Kidney (tissue), 22 donors: ENCODE measurements at places on chromosomes 7 and 10.
A peak's percentile ranks its signal among the peaks of the same experiment; 100 is the strongest.

DNA sequence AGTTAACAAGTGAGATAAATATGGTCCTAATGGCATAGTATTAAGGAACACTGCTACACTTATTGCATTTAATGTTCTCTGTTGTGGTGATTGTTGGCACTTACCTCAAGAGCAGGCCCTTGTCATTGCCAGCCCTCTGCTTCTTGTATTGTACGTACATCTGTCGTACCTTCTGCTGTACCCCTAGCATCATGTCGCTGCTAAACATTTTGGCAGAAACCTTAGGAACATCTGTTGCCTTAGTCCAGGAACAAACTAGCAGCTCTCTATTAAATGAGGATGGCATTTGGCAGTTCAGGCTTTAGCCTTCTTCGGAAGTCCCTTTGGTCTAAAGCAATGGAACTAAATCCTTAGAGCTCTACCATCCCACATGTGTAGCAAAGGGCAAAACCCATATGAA, 47.6 kb downstream of the PRKG1 start:
- no peak for DNase-seq

DNA sequence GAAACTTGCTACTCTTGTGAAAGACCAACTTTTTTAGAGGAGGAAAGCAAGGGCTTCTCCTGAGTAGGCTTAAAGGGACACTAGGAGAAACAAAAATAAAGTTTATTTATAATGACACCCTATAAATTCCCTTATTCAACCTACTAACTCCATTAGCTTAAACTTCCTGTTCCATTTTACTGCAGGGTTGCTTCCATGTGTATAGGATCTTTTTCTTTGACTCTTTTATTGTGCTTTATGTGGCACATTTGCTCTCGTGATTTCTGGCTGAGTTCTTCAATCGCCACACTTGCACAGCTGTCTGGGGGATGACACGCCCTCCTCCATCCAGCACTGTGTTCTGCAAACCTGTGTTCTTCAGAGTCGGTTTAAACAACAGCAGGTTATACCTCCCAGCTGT, 225.7 kb upstream of the NPVF start:
- peak; percentile 55 for DNase-seq

DNA sequence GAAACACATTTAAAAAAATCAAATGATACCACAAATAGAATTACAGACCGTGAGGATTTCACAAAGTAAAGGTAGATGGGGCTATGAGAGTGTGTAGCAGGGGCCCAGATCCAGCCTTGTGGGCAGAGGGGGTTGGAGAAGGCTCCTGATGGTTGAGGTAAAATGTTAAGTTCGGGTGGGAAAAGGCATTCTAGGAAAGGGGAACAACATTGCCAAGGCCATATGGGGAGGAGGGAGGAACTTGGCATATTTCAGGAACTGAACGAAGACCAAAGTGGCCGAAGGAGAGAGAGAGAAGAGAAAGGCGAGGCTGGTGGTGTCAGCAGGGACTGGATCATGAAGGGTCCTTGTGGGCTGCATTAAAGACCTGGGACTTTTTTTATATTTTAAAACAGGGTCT, 98.9 kb downstream of the CARD11 start:
- DNase-seq: no peak

GRCh38 chr7:122764020-122764419, 61.3 kb upstream of the RNF148 start:
- DNase-seq: no peak

DNA sequence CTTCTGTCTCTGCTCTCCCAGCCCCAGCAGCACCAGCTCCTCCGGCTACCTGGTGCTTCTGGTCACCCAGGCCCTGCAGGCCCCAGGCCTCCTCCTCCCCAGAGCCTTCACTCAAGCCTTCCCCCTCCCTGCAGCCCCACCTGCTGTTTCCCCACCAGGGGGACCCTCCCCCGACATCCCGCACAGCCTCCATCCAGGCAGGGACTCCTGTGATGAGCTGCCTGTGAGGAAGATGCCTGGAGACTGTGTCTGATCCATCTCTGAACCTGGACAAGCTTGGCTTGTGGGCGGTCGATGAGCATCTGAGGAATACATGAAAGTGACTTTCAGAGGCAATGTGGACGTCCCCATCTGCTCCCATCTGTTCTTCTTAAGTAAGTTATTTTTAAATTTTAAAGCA, 45.0 kb downstream of the RAMP3 start:
- no peak for DNase-seq

DNA sequence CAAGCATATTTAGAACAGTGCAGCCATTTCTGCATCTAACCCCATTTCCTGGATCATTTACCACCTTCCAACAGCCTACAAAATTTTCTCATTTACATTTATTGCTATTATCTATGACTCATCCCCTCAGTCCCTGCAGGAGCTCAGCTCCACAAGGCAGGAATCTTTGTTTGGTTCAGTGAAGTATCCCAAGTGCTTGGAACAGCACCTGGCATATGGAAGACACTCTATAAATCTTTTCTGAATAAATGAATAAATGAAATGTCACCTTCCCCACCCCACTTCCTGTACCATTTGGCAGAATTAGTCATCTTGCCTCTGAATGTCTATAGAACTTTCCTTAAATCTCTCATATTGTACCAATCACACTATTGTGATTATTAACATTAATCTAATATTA, 110.7 kb downstream of the HIP1 start:
- DNase-seq: no peak

GRCh38 chr7:139876622-139877283, 47.7 kb downstream of the TBXAS1 start:
- no peak for DNase-seq

- DNase-seq: no peak
Observed at GRCh38 chr7:144818511-144818910, 17.3 kb downstream of the TPK1 start.

- peak; percentile 33 for DNase-seq
Observed at GRCh38 chr10:98262571-98262970, 5.4 kb downstream of the LOXL4 start.

- DNase-seq: no peak
Observed at GRCh38 chr7:157008206-157009169, 2.0 kb downstream of the MNX1 start.

DNA sequence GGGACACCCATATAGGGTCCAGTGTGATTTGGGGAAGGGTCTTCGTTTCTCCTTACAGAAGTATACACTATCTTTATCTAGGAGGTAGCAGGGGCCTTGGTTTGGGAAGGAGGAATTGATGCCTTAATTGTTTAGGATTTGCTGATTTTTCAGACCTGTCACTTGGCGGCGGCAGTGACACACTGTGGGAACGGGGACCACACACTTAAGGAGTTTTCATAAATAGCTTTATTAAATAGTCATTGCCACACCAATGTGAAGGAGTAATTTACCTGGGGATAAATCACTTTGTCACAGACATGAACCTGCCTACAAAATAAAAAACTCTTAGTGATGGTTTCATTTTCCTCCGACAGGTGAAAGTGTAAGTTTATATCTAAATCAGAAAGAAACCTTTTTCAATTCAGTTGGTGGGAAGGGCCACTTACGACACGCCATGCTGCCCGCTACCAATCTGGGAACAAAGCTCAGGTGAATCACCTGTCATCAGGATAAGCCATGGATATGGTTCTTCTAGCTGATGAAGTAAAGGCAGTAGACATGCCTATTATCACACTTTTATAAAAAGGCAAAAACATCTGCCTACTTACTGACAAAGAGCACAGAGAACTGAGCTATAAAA, 12.3 kb upstream of the ENO4 start:
- no peak for DNase-seq

- peak; percentile 76 for DNase-seq
Observed at GRCh38 chr10:35340975-35341374, 4.7 kb downstream of the CCNY start.

- no peak for DNase-seq
Observed at GRCh38 chr10:17112566-17112965, 17.0 kb downstream of the CUBN start.

GRCh38 chr7:122402235-122402634, 97.7 kb upstream of the FEZF1 start:
- DNase-seq: no peak

- DNase-seq: no peak
Observed at GRCh38 chr10:89600041-89600440, 45.0 kb downstream of the PANK1 start.
